ENCODE measurements at places on chromosomes 12 and 14.
A peak's percentile ranks its signal among the peaks of the same experiment; 100 is the strongest.

DNA sequence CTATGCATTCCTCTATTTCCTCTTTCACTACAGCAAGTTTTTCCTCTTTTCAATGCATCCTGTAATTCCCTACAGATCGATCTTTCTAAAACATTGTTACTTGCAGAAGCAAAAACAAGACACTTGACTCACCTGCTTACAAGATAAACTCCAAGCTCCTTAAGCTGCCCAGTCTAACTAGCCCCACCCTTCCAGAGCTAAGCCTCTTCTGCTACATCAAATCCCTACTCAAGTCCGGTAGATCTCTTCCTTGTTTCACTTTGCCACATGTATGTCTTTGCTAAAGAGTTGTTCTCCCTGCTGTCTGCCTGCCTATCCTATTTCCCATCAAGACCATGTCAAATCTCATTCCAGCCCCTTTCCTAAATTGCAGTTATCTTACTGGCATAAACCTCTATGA lies 724.8 kb downstream of the C12orf50 start:
- no peak for DNase-seq

DNA sequence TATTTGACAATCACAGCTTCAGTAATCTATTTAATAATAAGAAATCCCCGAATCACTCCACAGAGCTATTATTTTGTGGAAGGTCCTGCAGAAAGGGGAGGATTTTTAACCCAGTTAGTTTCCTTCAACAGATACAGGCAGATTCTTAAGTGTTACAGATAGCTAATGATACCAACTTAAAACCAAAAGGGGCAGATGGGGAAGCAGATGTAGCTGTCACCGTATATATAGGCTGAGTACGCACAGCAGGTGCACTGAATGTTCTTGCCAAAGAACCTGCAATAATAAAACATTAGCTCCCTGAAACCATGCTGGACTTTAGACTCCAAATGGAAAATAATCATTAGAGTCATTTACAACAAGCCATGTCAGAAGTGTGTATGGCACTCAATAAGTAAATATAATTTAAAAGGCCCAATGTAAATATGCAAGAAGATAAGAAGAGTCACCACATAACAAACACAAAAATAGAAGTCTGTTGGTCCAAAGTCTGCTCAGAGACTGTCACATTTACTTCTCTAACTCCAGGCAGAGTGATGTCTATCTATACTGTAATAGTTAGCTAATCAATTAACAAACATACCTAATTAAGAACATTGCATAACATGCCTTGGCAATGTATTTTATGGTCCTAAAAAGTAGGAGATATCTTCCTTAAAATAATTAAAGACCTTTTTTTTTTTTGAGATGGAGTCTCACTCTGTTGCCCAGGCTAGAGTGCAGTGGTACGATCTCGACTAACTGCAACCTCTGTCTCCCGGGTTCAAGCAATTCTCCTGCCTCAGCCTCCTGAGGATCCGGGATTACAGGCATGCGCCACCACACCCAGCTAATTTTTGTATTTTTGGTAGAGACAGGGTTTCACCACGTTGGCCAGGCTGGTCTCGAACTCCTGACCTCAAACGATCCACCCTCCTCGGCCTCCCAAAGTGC lies 78.8 kb downstream of the SEC23A start:
- DNase-seq: peak; percentile 62

DNA sequence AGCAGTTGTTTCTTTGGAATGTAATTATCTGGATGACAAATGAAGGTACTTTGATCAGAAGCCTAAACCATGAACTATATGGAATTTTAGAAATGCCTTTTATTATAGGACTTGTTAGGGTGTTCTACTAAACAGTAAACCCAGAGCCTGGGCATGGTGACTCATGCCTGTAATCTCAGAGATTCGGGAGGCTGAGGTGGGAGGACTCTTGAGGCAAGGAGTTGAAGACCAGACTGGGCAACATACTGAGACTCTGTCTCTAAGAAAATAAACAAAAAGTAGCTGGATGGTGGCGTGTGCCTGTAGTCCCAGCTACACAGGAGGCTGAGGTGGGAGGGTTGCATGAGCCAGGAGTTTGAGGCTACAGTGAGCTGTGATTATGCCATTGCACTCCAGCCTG lies 23.9 kb downstream of the PALS1 start:
- DNase-seq: no peak

GRCh38 chr14:31449971-31450610 lies 7.2 kb downstream of the DTD2 start:
- DNase-seq: peak; percentile 44

GRCh38 chr12:63782466-63782865 lies 2.8 kb downstream of the RXYLT1 start:
- DNase-seq: no peak

- no peak for DNase-seq
These were observed 20.5 kb downstream of the RILPL1 start for GRCh38 chr12:123512838-123513665.

GRCh38 chr14:42869681-42870080 lies 1263.0 kb downstream of the LRFN5 start:
- DNase-seq: no peak

GRCh38 chr12:109232731-109233130 lies 76.4 kb downstream of the FOXN4 start:
- DNase-seq: no peak

- no peak for DNase-seq
These were observed 91.5 kb downstream of the ARF6 start for GRCh38 chr14:49984424-49984823.

- no peak for DNase-seq
These were observed 40.0 kb upstream of the DDX11 start for GRCh38 chr12:31033681-31034080.

- DNase-seq: no peak
These were observed 1888.1 kb upstream of the SEL1L start for GRCh38 chr14:83421711-83422110.

GRCh38 chr14:54567639-54568561 lies 972 bp downstream of the SAMD4A start:
- DNase-seq: no peak

GRCh38 chr12:51323317-51323960 lies 535 bp downstream of the BIN2 start:
- no peak for DNase-seq

DNA sequence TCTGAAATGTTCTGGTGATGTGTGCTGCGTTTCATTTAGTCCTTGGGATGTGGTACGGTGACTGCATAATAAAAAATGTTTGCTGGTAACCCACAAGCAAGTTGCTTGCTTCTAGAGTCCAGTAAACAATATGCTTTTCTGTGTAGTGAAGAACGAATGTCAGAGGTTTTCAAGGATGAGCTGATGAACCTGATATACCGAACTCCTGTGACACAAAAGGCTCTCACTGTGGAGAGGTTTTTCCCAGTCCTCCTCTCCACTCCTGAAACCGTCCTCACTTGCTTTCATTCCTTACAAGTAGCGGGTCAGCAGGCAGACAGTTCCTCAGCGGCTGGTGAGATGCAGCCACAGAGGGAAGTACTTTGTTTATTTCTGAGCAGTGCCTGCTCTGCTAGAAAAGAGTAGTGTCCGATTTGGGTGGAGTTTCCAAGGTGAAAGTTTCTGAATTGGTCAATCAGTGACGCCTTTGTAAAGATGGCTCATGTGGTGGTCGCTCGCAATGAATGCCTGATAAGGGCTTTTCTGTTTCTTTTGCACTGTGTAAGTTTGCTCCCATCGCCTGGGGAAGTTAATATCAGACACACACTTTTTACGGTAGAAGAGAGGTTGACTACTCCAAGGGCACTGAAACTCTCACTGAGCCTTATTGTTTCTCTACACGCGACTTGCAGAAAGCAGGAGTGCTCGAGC lies 3.0 kb downstream of the ETV6 start:
- no peak for DNase-seq

DNA sequence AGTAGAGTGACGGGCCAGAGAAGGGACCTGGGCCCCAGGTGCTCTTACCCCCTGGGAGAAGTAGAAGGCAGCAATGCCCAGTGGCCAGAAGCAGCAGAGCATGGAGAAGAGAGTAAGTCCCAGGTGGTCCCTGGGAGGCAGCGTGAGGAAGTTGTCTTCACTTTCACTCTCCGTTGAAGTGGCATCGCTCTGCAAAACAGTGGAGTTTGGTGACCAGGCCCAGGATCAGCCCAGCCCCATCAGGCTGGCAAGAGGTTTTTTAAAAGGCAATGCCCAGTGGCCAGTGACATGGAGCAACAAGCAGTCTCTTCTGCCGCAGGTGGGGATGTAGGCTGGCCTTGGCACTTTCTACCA lies 18.2 kb downstream of the SYNDIG1L start:
- DNase-seq: no peak

GRCh38 chr12:25322918-25323531 lies 72.3 kb upstream of the KRAS start:
- DNase-seq: no peak

GRCh38 chr14:50497351-50497750 lies 35.0 kb downstream of the MAP4K5 start:
- no peak for DNase-seq

DNA sequence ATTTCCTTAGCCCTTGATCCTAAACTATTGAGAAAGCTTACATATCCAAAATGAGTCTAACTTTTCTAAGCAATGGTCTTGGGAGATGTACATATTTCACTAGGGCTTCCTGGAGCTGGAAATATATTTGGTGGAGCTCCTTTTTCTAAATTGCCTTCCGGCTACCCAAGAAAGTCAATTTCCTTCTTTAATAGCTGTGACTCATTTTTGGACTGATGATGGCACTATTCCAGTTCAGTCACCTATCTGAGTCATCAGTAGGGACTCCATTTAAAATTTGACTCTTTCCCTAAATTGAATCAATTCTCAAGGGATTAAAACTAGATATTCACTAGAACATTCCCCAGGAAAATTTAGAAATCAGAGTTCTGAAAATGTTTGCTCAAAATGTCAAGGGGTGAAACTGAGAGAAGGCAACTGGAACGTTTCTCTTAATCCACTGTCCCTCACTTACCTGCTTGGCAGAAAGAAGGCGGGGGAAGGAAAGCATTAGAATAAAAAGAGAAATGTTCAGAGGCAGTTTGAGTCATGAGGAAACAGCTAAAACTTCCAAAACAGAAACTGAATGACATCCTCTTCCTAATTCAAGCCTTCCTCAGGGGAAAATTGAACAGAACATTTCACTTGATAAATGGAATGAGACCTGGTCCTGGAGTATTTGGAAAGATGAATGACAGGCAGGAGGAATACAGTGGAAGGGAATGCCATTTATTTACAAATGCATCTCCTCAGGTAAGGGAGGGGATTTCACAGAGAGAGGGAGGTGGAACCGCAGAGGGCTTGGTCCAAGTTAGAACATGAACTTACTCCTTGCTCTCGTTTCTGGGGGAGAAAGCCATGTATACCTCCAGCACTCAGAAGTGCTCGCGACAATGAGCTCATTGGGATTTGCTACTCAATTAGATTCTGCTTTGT lies 91.2 kb downstream of the RGS6 start:
- no peak for DNase-seq
